CD4-positive, alpha-beta T cell treated with Interleukin-21 for 1 hour (primary cell): ENCODE measurements at places on chromosomes 16 and 17.

GRCh38 chr16:81891736-81892364, 112.8 kb downstream of the PLCG2 start:
- DNase-seq: no peak

DNA sequence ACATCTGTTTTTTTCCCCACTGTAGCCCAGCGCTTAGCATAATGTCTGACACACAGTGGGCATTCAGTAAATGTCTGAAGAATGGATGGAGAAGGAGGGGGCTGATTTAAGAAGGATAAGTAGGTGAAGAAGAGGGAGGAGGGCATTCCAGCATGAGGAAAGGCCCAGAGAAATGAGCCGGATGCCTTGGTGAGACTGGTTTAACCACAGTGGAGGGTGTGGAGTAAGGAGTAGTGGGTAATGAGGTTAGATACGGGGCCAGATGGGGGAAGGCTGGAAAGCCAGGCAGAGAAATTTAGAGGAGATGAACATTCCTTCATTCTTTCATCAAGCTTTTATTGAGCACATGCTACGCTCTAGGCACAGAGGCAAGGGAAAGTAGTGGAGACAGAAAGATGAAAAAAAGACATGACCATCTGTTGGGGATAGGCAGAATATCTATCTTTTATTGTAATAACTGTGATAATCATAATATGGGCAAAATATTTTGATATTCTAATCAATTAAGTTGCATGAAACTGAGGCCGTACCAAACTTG, 43.7 kb upstream of the NFAT5 start:
- DNase-seq: no peak

DNA sequence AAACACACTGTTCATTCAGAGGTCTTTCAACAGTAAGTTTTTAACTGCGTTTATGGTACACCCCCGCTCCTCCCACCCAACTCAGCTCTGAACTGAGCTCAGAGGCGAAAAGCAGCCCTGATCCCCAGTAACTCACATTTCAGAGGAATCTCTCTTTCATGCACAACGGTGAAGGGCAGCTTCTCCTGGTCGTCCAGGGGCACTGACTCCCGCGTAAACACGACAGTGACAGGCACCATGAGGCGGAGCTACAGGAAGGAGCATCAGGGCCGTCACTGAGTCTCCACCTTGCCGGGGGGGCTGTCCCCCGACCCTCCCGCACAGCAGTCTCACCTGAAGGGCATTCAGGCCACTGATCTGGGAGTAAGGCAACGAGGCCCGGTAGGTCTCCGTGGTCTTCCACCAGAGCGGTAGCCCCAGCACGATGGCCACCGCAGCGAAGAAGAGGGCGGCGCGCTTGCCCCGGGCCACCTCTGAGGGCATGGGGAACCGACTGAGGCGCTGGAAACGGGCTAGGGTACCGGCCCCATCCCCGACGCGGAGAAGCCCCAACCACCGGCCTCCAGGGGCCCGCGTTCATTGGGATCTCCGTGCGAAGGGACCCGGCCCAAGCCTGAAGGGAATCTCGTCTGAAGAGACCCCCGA, 486 bp downstream of the PIGS start:
- peak; percentile 55 for DNase-seq

- DNase-seq: peak; percentile 72
Measured at GRCh38 chr17:75518201-75518600, 1.9 kb downstream of the TSEN54 start.

GRCh38 chr17:67689534-67690177, 28.1 kb upstream of the NOL11 start:
- DNase-seq: peak; percentile 75

- no peak for DNase-seq
Measured at GRCh38 chr16:76837872-76838271, 353.1 kb upstream of the MON1B start.
